ENCODE measurements at places on chromosomes 2 and 18. TPM values are rescaled to one million over a fixed set of nuclear protein-coding genes. Genes with fewer than 3 reads are reported as not detected.

ZNF521 gene
- total RNA-seq = 0.54 TPM

RBFA gene
- 15.3 TPM for total RNA-seq

ACVR1C gene
- total RNA-seq = 2.7 TPM

ALKAL2 gene
- total RNA-seq = 32.3 TPM

ACKR3 gene
- 13.1 TPM for total RNA-seq

ITM2C gene
- 35.2 TPM for total RNA-seq

RAB17 gene
- 26.9 TPM for total RNA-seq

NTSR2 gene
- not detected for total RNA-seq

UGT1A5 gene
- total RNA-seq = not detected

SLC14A1 gene
- total RNA-seq = 1.2 TPM

IL18RAP gene
- total RNA-seq = 0.41 TPM

ANKRD62 gene
- 4.2 TPM for total RNA-seq

CNDP2 gene
- 81.3 TPM for total RNA-seq

- DNase-seq = no peak
Measured at GRCh38 chr18:24741965-24742724, 281.7 kb downstream of the HRH4 start.

GRCh38 chr18:57806201-57806977 lies 3.3 kb upstream of the ATP8B1 start:
- no peak for DNase-seq

DNA sequence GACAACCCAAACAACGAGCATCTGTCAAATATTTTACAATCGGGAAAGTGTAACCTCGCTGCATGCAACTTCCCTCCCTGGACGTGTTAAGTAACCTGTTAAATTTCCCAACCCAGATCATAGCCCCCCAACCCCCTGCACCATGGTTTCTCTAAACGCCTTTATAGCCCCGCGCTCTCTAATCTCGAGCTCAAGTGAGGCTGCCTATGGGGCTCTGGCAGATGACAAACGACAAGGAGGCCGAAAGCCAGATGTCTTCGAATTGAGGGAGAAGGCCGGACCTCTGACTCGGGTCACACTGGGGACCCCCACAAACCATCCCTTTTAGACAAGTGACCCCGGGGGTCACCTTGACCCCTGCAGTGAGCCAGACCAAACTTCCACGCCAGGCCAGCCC lies 526 bp downstream of the COX7A2L start:
- no peak for DNase-seq

DNA sequence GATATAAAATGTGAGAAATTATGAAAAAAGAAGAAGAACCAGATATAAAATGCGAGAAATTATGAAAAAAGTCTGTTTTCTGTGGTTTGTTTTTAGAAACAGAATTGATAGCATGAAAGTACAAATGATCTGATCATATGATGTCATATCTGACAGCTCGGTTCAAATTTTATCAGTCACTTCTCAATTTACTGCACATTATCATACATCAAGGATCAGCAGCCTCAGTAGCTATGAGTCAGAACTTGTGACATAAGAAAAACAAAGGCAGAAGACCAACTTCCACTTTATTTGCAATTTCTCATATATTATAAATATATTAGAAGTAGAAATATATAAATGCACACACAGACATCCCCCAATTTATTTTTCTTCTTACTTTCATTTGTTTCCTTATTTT lies 634.0 kb downstream of the LRP1B start:
- no peak for DNase-seq

GRCh38 chr2:3899536-3900155 lies 196.3 kb downstream of the DCDC2C start:
- DNase-seq = no peak

GRCh38 chr2:75790814-75791467 lies 80.2 kb upstream of the GCFC2 start:
- DNase-seq = no peak

- DNase-seq = no peak
Measured at GRCh38 chr18:30988440-30988839, 54.1 kb downstream of the DSC3 start.

- no peak for DNase-seq
Measured at GRCh38 chr2:195049372-195050031, 607.5 kb upstream of the SLC39A10 start.

DNA sequence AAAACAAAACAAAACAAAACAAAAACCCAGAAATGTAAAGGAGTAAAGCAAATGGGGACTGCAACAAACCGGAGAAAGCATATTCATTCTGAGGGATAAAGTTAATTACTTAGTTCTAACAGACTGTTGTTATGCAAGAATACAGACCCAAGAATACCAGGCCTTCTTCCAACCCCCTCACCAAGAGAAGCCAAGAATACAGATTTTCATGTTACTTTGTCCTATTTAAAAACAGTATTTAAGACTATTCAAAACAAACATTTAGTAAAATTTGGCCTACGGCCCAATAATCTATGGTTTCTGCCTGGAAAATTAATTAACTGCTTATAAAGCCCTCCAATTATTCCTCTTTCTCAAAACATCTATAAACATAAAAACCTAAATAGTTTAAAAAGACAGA lies 91.4 kb downstream of the USP34 start:
- DNase-seq = no peak

- DNase-seq = no peak
Measured at GRCh38 chr2:20877960-20878359, 55.1 kb upstream of the LDAH start.

- peak; percentile 1 for DNase-seq
Measured at GRCh38 chr2:28616396-28616999, 120.6 kb downstream of the PLB1 start.

GRCh38 chr2:200255549-200255948 lies 50.9 kb upstream of the SPATS2L start:
- DNase-seq = no peak

- DNase-seq = no peak
Measured at GRCh38 chr2:47964722-47965434, 58.6 kb upstream of the FBXO11 start.

DNA sequence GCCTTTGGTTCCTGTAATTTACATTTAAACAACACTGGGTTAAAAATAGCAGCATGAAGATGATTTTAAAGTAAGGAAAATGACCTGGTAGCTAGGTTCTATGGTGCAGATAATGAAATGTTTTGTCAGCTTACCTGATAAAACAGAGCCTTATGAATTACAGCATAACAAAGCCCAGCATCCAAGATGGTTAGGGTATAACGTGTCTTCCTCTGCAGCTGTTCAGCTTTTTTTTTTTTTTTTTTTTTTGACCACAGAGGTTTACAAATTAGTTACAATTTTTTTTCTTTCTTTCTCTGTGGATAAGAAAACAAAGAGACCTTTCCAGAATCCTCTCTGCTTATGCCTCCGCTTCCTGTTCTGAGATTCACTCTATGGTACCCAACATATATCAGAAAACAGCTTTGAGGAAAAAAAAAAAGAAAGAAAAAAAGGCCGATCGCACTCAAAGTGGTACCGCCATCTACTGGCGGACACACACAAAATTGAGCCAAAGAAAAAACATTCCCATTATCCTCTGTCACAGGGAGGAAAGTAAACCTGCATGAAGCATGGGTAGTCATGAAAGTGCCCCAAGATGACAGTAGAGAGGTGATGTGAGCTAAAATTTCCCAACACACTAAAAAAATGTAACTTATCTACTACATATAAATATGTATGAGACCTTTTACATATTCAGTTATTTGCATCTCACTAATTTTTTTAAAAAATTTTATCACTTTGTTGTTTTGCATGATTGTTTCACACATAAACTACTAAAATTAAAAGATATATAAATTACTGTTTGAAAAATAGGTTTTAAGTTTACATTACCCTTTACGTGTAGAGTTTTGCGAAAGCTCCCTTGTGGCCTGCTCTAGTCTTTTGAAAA lies at the start of gene SCN3A:
SCN3A (minus strand) TSS at position 362 of the 871 bp plus-strand sequence. CDS start 27,656 bp downstream, outside the sequence.
- DNase-seq = no peak

GRCh38 chr2:111626865-111627163 lies 257.2 kb downstream of the ANAPC1 start:
- DNase-seq = no peak

- no peak for DNase-seq
Measured at GRCh38 chr2:142174176-142174575, 43.4 kb upstream of the LRP1B start.

- DNase-seq = no peak
Measured at GRCh38 chr2:67272195-67272594, 124.9 kb upstream of the ETAA1 start.

GRCh38 chr2:74503506-74504475 lies 3.7 kb downstream of the PCGF1 start:
- peak; percentile 74 for DNase-seq

- no peak for DNase-seq
Measured at GRCh38 chr2:86393521-86394491, 47.4 kb upstream of the KDM3A start.

- DNase-seq = no peak
Measured at GRCh38 chr2:47724221-47724981, 58.5 kb upstream of the MSH6 start.

DNA sequence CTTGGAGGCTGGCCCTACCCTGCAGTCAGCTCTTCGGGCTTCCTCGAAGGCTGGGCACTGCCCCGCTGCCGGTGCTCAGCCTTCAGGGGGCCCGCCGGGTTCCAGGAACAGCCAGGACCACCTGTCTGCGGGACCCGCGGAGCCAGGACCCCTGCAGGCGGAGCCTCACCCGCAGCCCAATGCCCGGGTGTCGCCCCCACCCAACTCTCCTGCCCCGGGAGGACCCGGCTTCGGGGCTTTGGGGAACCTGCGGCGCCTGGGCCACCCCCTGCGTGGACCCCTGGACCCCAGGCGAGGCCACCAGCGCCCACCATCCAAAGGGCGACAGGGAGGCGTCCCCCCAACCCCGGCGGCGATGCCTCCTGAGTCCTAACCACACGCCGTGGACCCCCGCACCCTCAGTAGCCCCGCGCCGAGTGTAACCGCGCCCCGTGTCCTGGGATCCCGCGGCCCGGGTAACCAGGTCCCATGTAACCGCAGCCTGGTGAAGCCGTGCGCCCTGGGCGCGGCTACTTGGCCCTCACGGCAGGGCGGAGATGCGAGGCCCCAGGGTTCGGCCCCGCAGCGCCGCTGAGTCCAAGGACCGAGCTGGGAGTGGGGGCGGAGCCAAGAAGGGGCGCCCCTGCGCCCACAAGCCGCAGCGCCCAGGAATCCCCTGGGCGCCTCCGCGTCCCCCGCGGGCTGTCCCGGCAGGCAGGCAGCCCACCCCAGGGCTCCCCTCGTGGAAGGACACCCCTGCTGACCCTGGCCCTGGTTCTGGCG lies 11.0 kb upstream of the UBE2F start:
- DNase-seq = no peak

- DNase-seq = no peak
Measured at GRCh38 chr18:1522249-1522615, 617.6 kb downstream of the ADCYAP1 start.

GRCh38 chr18:37336568-37337285 lies 228.9 kb downstream of the CELF4 start:
- DNase-seq = no peak
